Fibroblast of skin of scalp (primary cell): ENCODE measurements at places on chromosomes 6 and 20.

- no peak for DNase-seq
Observed at GRCh38 chr20:57309544-57310115, 20.0 kb upstream of the SPO11 start.

- DNase-seq: peak; percentile 50
Observed at GRCh38 chr6:111503660-111504059, 20.6 kb upstream of the REV3L start.

DNA sequence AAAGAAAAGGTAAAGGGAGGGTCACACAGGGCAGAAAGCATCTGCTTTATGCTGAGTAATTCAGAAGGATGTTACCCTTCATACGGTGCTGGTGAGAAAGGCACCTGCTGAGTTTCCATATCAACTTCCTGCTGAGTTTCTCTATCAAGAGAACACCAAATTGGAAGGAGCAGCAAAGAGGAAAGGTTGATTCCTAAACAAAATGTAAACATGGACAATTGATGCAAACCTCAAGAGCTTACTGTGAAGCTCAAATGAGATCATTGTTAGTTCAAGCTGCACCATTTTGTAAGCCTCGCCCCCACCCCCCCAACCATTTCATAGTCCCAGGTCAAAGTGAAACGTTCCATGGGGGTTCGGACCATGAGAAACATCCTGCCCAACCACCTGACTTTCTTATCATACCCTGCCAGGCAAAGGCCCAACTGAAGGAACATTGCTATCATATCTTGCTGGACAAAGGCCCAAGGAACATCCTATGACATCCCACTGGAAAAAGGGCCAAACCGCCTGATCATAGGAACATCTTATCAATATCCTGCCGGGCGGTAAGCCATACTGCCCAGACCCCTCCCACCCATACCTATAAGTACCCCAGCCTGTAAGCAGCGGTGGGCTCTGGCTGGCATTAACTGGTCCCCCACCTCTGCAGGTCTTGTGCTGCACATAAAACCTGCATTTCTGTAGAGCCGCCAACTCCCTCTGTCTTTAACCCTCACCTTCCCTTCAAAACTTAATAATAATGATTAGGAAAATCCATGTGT is 171.6 kb downstream of the UBE3D start:
- no peak for DNase-seq

DNA sequence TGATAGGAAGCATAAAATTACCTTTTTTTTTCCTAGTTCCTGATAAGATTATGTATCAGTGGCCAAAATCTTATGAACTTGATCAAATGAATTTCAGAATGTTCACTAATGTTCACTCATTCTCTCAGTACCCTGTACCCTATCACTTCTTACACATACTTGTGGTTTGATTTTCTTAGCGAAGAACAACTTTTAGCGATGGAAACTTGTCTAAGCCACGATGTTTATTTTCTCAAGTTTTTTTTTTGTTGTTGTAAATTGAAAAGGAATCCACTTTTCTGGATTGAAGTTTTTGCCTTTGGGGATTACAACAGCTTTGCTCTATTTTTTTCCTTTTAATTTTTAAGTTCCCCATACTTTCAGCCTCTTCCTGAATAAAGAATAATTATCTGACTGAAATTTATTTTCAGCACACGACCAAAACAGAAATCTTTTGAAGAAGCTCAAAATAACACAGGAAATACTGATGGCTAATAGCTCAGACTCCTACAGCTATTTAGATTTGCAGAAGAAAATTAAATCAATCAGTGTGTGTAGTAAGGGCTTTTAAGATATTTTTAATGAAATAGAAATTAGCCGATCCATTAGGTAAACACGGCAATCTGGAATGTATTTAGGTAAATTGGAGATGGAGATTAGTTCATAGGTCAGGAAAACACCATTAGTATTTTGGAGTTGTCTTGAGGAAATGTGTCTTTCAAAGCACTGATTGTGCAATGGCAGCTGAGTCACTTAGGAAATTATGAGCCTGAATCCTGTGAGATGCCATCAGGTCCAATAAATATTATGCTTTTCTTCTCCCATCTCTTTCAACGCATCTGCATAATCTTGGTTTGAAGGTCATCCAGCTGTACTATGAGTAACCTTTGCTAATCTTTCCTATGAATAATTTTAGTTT is 217.5 kb downstream of the GJA1 start:
- DNase-seq: peak; percentile 78

DNA sequence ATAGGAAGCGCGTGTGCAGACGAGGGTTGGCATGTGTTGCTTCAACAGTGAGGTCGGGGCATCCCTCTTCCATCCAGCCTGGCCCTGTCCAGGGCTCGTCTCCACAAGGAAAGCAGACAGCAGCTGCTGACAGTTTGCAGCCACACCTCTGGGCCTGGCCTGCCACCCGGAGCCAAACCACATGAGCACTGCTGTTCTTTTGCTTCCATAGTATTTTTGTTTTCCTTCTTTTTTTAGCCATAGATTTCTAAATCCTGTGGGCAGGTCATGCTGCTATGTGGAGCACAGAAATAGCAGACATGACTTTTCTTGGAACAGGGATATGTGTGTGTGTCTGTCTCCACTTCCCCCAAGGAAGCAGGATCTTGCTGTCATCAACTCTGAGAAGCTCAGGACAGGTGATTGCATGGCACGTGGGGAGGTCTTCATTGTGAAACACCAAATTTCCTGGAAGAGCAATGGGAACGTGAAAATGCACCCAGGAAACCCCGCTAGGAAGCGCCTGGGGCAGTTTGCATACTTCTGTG is 167.4 kb downstream of the DTNBP1 start:
- peak; percentile 16 for DNase-seq

- no peak for DNase-seq
Observed at GRCh38 chr20:62350098-62350628, 16.9 kb downstream of the LAMA5 start.

DNA sequence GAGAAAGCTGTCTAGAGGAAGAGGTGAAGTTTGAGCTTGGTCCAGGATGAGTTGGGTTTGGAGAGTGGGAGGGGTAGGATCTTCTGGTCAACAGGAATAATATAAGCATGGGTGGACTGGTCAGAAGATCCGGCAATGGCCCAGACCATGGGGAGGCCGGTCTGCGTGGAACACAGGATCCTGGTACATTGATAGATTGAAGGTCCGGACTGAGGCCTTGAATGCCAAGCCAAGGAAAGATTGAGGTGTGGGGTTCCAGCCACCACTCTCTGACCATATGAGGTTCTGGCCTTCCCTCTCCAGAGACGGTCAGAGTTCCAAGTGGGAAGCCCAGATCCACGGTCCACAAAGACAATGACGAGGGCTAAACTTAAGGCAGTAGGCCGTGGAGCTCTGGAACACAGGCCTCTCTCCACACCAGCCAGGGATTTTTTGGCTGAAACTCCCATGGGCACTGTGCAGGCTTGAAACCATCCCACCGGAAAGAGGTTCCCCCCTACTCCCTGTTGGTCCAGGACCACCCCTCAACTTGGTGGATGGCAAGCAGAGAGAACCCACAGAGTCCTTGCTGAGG is 3.2 kb downstream of the MDFI start:
- DNase-seq: no peak

DNA sequence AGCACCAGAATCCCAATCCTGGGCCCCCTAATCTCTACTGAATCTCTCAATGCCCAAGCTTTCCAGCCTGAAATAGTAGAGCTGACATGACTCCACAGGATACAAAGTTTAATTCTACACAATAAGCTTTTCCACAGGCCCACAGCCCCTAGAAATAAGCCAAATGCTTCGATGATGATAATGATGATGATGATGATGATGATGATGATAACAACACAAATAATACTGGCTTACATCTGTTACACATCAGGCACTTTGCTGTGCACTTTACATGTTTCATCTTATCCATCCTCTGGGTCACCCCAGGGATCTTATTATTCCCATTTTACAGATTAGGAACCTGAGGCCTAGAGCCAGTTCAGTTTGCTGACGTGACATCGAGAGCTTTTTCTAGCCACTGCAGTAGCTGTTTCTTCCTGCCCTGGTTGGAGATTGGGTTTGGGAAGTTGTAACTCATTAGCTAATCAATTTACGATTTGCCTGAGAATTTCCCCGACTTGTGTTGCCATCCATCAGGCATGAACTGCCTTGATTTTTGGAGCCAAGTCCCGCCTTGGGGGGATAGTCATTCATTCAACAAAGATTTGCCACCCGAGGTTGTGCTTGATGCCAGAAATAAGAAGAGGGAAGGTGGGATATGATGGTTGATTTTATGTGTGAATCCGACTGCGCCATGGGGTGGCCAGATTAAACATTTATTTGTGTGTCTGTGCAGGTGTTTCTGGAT is 20.4 kb downstream of the KCNB1 start:
- no peak for DNase-seq

DNA sequence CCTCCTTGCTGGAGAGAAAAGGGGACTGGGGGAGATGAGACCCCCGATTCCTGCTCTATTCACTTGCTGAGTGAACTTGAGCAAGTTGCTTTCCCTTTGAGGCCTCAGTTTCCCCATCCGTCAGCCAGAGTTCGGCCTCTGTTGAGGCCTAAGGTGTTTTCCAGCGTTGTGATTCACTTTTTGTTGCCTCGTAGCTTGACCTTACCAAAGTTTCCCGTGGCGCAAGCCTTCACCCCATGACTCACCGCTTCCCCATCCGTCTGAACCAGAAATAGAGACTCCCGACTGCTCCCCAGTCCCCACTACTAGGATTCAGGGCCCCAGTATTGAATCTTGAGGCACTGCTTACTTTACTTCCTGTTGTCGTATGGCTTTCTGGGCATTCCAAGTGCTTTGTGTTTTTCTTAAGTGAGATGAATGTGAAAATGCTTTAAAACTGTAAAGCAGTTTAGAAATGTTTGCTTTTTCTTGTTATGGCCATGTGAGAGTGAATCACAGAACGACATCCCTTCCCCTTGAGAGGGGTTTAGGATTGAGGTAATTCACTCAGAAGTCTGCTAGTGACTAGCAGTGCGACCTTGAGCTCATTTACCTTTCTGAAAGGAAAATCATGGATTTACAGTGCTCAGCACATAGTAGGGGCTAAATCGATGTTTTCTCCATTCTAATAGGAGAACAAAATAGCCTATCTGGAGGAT is 1.2 kb downstream of the CHMP4B start:
- peak; percentile 54 for DNase-seq

GRCh38 chr6:156016186-156016976 is 560.7 kb upstream of the NOX3 start:
- DNase-seq: no peak

DNA sequence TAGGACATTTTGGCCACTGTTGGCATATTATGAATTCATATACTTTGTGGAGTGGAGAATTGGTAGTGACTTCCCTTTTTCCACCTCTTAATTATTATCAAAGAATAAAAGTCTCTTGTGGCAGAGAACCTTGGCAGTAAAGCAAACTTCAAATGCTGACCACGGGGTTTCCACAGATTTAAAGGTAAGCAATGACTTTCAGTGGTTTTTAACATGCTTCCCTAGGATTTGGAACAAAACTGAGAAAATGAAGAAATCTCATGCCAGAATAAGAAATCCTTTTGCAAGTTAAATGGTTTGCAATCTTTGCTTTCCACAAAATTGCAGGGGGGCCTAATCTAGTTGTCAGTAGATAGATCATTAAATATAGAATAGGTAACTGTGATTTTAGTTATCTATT is 2.0 kb upstream of the SDC4 start:
- DNase-seq: no peak

GRCh38 chr6:125868678-125869395 is 78.1 kb downstream of the NCOA7 start:
- no peak for DNase-seq

- DNase-seq: no peak
Observed at GRCh38 chr6:93678841-93679454, 259.6 kb upstream of the EPHA7 start.

DNA sequence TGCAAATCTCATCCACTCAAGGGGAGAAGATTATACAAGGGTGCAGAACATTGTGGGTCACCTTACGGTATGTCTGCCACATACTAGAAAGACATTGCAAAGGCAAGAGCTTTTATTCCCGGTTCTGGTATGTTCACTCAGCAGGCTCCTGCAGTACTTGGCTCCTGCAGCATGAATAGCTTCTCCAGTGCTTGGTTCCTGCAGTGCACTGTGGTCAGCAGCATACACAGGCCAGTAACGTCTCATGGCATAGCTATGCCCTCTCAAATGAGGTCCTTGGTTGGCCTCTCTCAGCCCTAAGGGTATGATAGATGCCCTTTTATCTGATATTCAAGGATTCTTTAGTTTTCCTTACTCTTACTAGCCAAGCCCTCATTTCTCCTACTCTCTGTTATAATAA is 12.6 kb downstream of the TCP11 start:
- peak; percentile 55 for DNase-seq

- no peak for DNase-seq
Observed at GRCh38 chr6:111598181-111598580, 7.5 kb downstream of the TRAF3IP2 start.

DNA sequence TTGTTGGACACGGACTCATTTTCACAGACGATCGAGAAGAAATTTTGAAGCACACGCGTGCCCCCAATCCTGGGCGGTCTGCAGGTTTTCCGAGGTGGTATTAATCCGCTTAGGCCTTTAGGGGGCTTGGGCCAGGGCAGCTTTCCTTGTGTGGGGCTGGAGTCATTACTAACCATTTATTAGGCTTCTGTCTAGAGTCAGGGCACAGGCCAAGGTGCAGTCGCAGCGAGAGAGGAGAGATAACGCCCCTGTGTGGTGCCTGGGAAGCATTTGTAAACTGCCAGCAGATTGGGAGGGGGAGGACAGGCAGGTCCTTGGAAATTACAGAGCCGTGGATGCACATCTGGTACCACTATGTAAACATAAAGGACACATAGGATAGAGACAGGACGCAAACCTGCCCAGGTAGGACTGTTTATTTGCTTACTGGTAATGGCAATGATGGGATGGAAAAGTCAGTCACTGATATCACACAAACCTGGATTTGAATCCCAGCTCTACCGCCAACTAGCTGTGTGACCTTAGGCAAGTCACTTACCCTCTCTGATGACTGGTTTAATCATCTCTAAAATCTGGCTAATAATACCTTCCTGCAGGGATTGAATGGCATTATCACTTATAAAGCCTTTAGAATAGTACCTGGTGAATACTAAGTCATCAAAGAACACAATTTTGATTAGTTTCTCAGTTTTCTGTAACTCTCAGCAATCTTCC is 76.4 kb downstream of the TMEM242 start:
- DNase-seq: no peak

DNA sequence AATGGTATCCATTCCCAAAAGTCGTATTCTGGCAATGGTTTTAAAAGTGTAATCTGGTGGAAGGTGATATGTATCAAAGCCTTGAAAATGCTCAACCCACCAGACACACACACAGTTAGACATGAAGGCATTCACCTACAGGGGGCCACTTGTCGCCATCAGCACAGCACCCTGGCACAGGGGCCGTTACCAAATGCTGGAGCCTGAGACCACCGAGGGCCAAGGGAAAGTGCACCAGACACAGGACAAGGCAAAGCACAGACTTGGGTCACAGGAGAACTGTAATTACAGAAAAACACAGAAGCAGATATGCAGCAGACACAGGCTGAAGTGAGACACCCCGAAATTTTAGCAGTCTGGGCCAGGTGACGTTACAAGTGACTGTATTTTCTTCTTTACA is 9.3 kb downstream of the TAF4 start:
- no peak for DNase-seq

GRCh38 chr6:158376631-158377081 is 64.4 kb downstream of the TULP4 start:
- DNase-seq: peak; percentile 45

GRCh38 chr6:131755597-131755996 is 44.8 kb upstream of the CTAGE9 start:
- peak; percentile 81 for DNase-seq
